ENCODE measurements at places on chromosomes 3 and 15.
A peak's percentile ranks its signal among the peaks of the same experiment; 100 is the strongest.

DNA sequence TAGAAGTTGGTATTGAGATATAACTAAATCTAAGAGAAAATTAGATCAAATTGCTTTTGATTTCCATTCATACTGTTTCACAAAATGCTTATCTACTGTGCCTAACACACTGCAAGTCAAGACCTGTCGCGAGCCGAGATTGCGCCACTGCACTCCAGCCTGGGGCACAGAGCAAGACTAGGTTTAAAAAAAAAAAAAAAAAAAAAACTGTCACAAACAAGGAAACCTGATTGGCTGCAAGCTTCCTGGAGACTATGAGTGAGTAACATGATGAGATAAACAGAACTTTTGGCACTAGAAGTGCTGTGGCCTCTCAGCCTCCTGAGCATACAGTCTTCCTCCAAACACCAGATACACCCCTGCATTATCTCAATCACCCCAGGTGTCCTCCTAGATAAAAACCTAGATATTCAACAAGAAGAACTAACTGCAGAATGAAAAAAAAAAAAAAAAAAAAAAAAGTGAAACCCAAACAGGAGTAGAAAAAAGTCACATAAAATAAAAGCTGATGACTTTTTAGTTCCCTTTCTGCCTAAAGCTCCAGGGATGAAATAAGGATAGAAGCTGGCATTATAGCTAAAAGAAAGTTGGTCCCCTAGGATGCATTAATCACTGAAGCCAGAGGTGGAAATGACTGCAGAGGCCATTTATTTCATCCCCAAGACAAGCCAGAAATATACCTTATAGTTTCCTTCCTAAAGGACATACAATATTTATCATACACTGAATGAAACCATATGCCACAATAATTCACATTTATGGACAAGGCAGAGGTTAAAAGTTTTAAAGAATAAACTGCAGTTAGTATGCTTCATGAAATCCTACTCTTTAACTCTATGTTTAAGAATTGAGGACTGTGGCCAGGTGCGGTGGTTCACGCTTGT lies 82.4 kb downstream of the P3H2 start:
- peak; percentile 52 for DNase-seq

DNA sequence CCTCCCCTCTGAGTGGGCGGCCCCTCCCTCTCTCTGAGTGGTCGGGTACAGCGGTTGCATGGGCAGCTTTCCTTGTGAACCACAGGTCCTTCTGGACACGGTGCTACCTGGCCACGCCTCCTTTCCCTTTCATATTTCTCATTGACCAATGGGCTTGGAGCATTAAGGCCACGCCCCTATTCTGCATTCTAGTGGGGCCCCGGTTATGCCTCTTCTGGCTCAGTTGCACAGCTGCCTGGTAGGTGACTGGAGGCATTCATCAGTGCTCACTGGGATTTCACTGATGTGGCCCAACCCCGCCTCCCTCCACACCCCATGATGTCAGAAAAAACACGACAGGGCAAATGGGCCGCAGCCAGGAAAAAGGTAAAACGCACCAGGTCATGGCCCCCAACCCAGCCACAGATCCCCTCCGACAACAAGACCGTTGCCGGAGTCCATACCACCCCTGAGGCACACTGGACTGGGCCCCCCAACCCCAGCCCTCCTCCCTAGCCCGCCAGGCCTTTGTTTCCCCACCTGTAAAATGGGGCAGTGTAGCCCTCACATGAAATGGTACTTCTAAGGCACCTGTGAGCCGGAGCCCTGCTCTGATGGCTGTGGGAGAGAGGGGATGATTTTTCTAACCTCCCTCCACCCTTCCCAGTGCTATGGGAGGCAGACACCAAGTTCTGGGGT lies 26.3 kb downstream of the NGRN start:
- DNase-seq = no peak

- no peak for DNase-seq
Observed at GRCh38 chr15:27784107-27784506, 315.0 kb downstream of the OCA2 start.

DNA sequence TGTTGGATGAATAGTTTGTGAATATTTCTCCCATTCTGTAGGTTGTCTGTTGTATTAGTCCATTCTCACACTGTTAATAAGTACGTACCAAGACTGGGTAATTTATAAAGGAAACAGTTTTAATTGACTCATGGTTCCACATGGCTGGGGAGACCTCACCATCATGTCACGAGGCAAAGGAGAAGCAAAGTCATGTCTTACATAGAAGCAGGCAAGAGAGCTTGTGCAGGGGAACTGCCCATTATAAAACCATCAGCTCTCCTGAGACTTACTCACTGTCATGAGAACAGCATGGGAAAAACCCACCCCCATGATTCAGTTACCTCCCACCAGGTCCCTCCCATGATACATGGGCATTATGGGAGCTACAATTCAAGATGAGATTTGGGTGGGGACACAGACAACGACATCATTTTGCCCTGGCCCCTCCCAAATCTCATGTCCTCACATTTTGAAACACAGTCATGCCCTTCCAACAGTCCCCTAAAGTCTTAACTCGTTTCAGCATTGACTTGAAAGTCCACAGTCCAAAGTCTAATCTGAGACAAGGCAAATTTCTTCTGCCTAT lies 133.2 kb downstream of the LMLN start:
- no peak for DNase-seq

DNA sequence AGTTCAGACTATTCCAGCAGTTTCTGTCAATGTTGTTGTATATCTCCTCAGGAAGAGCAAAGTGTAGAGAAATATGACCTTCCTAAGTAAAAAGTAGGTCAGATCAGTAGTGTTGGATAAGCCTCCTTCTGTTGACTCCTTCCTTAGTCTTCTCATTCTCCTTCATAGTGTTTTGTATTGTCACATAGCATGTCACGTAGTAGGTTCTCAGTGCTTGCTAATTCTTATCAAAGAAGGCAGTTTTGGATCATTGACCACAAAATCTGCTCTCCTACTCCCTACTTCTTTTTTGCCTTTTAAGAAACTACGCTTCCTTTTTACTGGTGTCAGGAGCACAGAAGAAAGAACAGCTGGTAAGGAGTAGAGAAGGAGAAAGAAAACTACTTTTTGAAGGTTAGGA lies 1.0 kb upstream of the MGA start:
- DNase-seq = no peak

DNA sequence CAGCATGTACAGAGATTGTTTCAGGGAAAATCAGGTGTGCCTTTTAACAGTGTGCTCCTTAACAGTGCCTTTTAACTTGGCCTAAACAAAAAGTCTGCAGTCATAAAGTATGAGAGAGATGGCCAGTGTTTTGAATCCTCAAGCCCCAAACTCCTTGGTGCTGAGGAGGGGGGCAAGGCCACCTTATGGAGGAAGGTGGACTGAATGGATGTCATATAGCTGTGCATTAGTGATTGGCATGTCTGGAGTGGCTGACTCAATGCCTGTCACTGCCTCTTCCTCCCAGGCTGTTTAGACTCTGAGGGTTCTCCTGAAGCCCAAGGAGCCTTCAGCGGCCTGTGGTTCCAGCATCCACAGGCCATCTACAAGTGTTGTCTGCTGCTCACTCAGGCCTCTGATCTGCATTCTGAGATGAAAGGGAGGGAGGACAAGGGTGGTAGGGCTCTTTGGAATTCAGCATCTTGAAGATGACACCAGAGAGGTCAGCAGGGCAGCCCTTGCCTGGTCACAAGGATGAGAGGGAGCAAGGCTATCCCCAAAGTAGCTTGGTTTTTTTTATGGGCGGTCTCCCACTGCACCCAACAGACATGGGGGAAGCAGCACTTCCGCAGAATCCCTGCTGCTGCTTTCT lies 1.5 kb downstream of the FOXL2NB start:
- no peak for DNase-seq

DNA sequence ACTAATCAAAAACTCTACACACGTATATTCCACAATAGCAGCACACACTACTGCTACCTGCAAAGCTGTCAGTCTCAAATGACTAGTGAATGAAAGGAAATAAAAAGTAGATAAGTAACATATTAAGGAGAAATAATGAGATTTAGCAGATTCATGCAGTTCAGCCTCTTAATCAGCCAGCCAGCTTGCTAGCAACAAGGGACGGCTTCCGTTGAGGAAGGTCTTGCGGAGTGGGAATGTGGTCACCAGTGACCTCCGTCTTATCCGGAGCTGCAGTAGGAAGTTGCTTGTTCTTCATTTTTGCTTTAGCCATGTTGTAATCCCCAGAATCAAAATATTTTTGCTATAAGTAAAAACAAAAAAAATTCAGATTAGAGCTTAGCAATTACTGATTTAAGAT lies 17.1 kb downstream of the ARPP19 start:
- no peak for DNase-seq

DNA sequence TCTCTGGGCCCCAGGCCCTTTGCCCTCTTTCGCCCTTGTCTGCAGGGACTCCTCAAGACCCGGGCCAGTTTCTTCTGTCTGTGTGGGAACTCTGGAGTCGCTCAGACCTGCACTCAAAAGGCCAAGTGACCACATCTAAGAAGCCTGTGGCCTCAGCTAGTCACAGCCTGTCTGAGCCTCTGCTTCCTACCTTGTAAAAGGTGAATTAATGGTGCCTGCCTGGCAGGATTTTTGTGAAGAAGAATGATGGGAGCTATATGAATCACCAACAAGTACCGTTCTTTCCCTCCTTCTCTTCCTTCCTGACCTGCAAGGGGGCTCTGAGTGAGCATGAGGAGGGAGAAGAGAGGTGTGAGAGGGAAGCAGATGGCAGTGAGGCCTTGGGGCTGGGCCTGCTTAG lies 7.5 kb downstream of the PLIN1 start:
- no peak for DNase-seq

GRCh38 chr3:62365391-62366125 lies 7.8 kb downstream of the FEZF2 start:
- no peak for DNase-seq

All from fibroblast of skin of abdomen (primary cell).